Activated CD8-positive, alpha-beta memory T cell treated with anti-CD3 and anti-CD28 coated beads for 4 hours (primary cell): ENCODE measurements at places on chromosomes 3 and 15.

DNA sequence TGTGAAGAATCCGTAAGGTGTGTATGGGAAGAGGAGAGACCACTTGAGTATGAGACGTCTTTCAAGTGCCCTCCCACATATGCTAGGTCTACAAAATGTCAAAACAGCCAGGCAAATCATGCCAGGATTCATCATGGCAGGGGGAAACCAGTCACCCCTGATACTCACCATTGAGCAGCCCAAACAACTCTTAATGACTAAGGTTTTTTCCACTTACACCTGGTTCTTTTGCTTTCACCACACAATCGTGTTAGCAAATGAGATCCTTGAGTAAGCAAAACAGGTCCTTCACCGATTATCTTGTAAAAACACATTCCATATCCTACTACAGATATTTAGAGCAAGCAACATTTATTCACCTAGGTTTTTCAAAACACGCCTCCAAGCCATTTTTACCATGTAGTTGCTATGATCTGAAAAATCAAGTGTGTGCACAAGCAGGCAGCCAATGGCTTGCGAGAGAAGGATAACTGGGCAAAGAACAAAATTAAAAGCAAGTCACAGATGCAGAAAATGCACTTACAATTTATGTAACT is 177.5 kb upstream of the LPP start:
- DNase-seq = no peak

DNA sequence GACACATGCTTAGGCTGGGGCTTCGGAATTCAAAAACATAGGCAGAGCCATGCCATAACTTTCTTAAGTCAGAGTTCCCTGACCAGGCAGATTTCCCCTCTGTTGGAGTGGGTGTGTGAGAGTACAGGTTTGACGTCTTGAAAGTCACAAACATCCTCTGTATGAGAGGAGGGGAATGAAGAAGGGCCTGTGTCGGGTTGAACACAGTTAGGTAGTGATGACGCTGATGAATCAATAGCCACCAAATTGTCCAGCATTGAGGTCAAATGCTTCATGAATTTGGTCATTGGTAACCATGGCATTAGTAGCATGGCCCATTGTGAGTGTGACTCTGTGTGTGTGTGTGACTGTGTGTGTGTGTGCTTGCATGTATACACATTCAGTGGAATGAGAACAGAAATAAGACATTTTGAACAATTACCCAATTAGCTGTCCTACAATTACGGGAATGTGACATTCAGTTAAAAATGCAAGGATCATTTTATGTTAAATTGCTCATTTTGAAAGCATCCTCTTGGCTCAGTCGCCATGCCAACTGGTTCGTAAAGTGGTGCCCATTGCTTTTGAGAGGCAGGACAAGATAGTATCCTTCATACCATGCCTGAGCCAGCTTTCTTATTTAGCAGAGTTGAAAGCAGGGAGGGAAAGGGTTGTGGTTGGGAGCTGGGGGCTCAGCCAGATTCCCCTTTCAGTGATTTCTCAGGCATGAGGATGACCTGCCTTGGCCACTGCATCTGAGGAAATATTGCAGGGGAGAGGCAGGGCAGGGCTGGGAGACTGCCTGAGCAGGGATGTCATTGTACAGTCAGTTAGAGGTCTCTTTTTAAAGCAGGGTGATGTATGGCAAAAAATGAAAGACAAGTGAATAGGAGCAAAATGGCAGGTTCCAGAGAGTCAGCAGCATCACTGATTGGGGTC is 35.4 kb downstream of the RBP2 start:
- DNase-seq = no peak

DNA sequence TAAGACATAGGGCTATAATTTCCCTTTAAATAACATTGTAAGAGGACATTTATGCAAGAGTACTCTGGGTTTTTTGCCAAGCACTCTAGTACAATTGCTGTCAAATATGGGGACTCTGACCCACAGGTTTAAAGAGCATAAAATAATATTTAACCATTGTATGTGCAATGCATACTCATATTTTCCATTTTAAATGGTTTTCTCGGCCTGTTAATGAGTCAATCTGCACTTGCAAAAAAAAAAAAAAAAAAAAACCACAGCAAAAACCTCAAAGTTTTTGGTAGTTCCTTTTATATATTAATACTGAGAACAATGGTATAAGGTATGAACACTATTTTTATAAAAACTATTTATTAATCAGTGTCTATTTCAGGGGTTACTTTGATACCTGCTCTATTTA is 304.0 kb upstream of the CBLB start:
- DNase-seq = no peak

GRCh38 chr3:116112696-116113095 is 332.6 kb downstream of the LSAMP start:
- no peak for DNase-seq
